ENCODE measurements at places on chromosomes 12 and 14.

- DNase-seq = no peak
Measured at GRCh38 chr12:62717643-62718042, 217.3 kb downstream of the PPM1H start.

- no peak for DNase-seq
Measured at GRCh38 chr14:102601378-102601925, 9.0 kb downstream of the RCOR1 start.

GRCh38 chr14:66662374-66662773 is 154.4 kb downstream of the GPHN start:
- no peak for DNase-seq

GRCh38 chr12:26800858-26801257 is 32.1 kb downstream of the ITPR2 start:
- no peak for DNase-seq

GRCh38 chr14:101501858-101502615 is 59.3 kb upstream of the DIO3 start:
- no peak for DNase-seq

DNA sequence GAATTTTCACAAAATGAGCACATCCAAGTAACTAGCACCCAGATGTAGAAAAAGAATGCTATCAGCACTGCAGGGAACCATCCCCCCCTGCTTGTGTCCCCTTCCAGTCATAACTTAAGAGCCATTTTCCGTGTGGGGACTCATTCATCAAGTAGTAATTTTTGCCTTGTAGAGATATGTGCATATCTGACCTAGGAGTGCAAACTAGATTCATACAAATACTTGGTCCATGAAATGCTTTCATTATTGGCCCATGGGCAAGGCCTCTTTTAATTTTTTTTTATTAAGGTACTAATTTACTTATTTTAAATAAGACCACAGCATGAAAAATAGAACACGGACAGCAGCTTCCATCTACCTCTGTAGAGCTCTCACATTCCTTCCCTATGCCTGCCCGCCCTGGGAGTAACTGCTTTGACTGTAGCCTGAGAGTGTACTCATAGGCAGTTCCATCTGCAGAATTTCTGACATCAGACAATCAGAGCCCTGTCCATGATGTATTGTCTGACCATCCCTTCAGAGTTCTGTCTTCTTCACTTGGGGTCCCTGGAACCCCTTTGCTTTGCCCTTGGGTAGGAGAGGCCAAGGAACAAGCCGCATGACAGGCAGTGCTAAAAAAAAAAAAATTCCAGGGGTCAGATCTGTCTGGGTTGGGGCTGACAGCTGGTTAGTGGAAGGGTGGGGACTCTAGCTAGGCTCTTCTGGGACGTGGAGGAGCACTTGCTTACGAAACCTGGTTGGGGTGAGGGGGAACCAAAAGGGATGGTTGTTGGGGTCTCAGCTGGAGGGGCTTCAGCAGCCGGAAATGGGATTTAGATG is 131.7 kb downstream of the C12orf75 start:
- no peak for DNase-seq

DNA sequence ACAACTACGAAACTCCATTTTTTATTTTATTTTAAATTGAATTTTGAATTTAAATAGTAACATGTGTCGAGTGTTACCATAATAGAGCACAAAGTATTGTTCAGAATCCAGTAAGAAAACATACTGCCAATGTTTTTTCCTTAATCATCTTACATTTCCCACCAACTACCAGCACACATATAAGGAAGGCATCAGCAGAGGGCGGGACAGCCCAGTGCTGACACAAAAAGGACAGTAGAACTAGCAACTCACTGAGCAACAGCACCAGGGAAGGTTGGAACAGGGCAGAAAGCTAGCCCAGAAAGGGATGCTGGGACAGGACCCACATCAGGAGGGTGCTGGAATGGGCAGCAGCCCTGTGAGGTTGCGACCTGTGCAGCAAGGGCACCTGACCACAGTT is 43.9 kb downstream of the DICER1 start:
- DNase-seq = no peak

DNA sequence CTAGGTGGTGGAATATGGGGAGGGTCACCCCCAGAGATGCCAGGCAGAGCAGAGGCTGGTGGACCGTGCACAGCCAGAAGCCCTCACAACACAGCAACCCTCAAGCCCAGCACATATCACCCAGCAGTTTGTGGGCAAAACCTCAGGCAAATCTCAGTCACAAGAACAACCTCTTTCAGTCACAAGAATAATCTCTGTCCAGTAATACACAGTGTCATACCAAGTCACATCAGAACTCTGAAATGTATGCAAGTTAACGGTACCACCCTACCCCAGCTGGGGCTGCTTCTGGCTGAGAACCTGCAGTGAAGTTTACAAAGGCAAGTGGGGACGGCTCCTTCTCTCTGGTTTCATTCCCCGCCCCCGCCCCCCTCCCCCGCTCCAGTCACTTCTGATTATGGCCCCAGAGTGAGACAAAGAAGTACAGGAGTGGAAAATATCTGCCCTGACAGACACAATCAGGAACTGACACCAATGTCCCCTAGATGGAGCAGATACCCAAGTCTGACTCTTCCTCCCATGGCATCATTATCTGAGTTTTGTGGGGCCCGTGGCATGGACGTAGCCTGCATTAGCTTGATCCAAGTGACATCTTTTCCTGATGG is 480.9 kb upstream of the TMEM132C start:
- DNase-seq = no peak

DNA sequence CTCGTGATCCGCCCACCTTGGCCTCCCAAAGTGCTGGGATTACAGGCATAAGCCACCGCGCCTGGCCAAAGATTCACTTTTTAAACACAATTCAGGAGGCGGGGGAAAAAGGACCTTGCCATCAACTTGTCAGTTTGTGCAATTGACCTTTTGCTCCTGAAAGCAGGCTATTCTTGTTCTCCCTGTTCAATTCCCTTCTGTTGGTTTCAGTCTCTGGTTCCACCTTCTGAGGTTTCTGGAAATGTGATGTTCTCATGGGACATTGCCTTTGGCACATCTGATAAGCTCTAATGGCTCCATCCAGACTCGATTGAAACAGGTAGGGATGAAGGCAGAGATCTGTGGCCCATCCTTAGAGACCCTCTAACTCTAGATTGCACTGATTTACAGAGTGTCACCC is 17.9 kb upstream of the CCDC85C start:
- DNase-seq = no peak

DNA sequence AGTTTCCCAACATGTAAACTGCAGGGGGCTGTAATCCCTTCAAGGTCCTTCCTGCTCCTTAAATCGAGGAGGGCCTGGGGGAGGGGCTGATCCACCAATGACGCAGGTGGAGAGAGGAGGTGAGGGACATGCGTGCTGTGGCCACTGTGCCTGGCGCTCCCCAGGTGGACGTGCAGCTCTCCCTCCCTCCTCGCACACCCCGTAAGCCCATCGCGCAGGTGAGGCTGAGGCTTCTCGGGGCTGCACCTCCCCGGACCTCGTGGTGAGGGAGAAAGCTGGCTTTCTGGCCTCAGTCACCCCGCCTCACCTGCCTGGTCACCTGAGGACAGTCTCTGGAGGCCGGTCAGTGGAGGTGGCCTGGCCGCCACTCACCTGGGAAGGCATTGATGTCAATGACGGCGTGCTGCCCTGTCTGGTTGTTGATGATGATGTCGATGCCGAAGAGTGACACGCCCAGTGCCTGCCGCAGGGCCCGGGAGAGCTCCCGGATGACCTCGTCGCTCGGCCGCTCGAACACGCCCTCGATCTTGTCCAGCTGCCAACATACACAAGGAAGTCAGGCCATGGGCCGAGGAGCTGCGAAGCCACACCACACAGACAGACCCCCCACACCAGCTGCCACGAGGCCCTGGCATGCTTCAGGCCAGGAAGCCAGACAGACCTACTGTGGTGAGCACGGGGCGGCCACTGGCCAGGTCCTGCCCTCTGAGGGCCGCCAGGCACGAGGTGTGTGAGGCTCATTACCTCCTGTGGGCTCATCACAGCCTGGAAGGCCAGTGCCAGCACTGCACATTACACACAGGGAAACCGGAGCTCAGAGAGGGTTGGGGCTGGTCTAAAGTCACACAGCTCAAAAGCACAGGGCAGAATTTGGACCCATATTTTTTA is 23.3 kb downstream of the CHGA start:
- DNase-seq = no peak

DNA sequence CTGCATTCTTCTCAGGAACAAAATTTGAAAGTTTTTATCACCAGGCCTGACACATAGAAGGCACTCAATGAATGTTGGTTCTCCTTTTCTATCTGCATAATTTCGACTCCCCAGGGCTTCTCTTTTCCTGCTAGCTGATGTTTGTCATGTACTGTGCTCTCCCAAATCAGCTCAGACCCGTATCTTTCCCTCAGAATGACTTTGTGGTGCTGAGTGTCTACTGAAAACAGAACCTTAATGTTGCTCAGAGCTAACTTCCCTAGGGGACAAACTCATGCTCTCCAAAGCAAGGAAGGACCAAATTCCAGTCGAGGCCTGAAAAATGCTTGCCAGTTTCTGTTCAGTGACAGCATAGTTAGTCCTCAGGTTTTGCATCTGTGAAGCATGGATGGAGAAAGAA is 1.9 kb downstream of the ARHGDIB start:
- DNase-seq = no peak

DNA sequence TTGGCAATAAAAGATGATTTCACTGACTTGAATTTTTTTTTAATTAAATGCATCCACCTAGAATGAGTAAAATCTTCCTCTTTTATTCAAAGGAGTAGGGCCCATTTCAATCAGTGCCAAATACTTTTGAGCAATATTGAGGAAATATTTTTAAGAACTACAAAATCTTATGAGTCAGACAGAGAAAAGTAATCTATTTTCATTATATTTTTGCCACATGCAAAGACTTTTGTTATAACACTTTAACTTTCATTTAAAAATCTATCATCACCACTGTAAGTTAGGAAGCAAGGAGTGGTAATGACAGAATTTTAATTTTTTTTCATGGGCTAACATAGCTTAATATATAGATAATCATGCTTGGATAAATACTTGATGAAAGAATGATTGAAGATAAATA is 345.2 kb upstream of the KITLG start:
- no peak for DNase-seq

GRCh38 chr14:70156592-70156991 is 32.2 kb downstream of the SLC8A3 start:
- no peak for DNase-seq

DNA sequence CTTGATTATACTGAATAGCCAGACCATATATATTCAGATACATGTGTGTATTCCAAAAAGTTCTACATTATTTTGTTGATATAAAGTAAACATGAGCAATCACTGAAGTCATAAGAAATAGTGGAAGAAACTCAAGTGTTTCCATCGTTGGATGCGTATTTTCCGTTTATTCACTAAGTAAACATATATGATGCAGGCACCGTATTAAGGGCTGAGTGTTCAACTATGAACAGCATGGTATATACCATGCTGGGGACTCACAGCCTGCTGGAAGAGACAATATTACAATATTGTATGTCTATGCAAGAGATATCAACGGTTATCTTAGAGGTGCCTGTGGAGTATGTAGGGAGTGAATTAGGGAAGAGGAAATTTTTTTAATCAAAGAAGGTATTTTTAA is 1.2 kb downstream of the PYROXD1 start:
- no peak for DNase-seq

DNA sequence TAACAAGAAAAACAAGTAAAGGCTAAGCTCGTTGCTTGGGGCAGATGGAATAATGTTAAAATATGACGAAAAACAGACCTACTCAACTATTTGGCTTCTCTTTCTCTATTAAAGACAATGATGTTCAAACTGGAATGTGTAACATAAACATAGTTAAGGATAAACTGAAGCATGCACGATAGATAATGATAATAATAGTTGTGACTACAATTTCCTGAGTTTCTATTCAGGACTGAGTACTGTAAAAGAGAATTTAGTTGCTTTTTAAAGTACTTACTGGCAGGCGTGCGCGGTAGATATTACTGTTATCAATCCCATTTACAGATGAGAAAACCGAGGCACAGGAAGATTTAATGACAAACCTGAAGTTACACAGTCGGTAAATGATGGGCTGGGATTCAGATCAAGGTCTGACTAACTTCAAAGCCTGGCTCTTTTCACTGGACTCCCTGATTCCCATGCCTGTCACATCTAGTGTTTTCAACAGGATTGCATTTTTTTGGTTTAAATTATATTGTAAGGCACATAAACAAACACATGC is 103.0 kb downstream of the CRADD start:
- DNase-seq = no peak

DNA sequence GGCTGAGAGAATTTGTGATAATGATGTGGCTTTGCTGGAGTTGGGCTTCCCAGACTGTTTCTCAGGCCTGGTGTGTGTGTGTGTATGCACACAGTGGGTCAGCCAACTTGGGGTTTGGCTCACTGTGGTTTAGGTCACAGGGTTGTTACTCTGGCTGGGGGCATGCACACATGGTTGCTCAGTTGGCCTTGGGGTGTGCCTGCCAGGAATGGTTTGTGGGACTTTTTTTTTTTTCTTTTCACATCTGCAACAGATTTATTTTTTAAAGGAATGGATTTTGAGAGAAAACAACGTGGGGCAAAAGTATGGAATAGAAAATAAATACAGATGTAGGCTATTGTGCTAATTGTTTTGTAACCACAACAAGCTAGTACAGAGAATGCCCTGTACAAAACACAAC is 25.0 kb upstream of the GTF2A1 start:
- DNase-seq = no peak

GRCh38 chr12:103114296-103115055 is 157.0 kb downstream of the ASCL1 start:
- no peak for DNase-seq

- DNase-seq = no peak
Measured at GRCh38 chr14:58697930-58698642, 60.3 kb downstream of the DACT1 start.
